ENCODE measurements at places on chromosomes 4 and X. TPM values are rescaled to one million over a fixed set of nuclear protein-coding genes. Genes with fewer than 3 reads are reported as not detected.

Gene NHS
- 0.23 TPM for total RNA-seq

DNA sequence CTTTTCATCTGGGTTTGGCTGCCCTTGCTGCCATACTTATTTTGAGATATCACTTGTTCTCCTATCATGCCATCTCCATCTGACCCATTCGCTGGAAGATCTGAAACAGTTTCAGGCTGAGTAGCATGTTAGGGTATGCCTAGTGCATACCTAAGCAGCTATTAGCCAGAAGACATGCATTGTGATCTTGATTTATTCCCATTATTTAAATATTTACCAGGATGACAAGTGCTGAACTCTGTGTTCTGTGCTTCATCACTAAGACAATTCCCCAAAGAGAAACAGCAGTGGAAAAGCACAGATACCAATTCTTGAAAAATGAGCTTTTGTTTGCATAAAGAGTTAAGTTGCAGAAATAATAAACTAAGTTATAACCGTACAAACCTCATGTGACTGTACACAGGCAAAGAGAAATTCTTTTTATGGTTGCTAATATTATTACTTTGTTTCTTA lies 271.0 kb upstream of the ARSJ start:
- peak; percentile 62 for DNase-seq

DNA sequence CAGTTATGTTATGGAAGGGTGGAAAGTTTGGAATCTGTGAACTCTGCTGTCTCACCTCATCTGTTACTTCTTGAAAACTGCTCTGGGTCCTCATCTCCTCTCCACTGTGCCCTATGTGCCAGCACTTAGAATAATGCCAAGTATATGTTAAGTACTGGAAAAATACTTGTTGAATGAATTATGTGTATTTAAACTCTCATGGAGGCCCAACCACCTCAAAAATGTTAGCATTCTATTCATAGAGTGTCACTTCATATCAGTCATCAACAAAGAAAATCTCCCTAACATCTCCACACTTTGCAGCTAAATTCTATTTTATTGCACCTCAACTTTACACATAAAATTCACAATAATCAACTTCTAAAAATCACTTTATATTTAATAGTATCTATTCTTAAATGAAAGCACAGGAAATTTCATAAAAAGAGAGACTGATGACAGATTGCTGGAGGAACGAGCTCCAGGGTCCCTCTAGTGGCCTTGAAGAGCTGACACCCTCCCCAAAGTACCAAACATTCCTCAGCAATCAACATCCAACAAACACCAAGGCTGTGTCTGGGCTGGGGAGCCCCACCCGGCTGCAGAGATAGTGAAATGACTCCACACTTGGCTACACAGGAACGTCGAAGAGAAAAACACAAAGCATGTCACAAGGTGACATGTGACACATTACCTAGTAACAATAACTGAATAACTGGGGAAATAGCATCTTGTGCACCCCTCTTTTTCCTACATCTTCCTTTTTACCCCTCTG lies 45.8 kb downstream of the SLC39A8 start:
- peak; percentile 44 for DNase-seq

- no peak for DNase-seq
Observed at GRCh38 chrX:22758807-22759481, 240.8 kb upstream of the DDX53 start.

- DNase-seq: no peak
Observed at GRCh38 chr4:27595571-27596360, 735.1 kb downstream of the STIM2 start.

GRCh38 chrX:96752781-96753180 lies 68.1 kb downstream of the DIAPH2 start:
- DNase-seq: no peak

DNA sequence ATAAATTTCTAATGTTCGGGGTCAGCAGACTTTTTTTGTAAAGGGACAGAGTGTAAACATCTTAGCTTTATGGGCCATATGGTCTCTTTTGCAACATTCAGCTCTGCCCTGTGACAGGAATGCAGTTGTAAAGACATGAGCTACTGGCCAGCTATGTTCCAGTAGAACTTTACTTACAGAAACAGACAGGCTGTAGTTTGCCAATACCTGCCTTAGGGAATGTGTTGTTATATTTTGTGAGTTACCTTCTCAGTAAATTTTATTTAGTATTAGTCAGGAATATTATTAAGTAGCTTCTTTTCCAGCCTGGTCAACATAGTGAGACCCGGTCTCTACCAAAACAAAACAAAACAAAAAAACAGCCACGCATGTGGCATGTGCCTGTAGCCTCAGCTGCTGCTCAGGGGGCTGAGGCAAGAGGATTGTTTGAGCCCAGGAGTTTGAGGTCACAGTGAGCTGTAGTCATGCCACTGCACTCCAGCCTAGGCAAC lies 48.7 kb downstream of the HTT start:
- peak; percentile 70 for DNase-seq

GRCh38 chr4:111031001-111031579 lies 408.2 kb upstream of the PITX2 start:
- no peak for DNase-seq

DNA sequence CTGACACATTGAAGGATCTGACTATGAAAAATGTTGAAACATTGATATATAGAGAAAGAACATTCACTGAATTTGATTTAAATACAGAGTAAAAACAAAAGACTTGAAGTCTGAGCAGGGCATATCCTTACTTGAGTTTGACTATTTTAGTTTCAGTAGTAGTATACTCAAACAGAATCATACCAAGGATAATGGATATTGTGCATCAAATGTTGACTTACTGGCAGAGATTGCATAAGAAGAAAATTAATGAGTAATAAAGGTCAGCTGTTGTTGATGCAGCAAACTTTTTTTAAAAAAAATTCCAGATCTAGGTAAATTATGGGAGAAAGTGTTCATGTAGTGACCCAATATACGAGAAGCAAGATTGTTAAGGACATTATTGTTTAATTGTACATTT lies 94.5 kb upstream of the APOOL start:
- DNase-seq: peak; percentile 7
